Activated effector memory CD4-positive, alpha-beta T cell treated with anti-CD3 and anti-CD28 coated beads, Interleukin-2, amount 50 U/mL, for 16 hours (primary cell): ENCODE measurements at places on chromosomes 1 and 21.

DNA sequence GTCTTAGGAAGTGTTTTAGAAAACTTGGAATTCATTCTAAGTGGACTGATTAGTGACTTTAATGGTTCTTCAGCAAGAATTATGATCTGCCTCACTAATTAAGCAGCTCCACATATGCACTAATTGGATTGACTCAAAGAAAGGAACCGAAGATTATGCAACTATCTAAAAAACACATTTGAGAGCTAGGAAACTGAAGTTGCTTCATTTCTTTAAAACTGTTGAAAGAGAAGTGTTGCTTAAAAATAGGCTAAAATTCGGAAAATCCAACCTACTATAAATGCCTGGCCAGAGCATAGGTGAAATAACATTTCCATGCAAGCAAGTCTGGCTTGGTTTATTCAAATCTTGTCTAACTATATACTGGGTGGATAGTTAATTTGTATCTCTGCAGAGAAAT, 502.9 kb upstream of the ZRANB2 start:
- no peak for DNase-seq

GRCh38 chr1:205936846-205937586, 6.2 kb downstream of the SLC26A9 start:
- no peak for DNase-seq

DNA sequence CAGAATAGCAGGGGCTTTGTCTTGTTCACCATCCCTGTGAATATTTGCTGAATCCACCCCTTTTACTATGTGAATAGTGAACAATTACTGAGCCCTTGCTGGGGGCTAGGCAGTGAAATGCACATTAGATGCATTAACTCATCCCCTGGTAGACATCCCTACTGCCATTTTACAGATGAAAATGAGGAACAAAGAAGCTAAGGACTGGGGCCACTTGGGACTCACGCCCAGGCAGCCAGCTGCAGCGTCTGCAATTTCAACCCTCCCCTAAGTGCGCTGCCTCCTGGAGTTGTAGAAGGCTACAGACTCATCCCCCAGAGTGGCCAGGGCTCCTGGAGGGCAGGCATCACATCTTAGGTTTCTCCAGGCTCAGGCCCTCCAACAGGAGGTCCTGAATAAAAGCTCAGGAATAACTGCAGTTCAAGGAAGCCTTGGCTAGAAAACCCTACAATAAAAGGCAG, 31.6 kb downstream of the CAPZB start:
- DNase-seq = no peak

- DNase-seq = no peak
These were observed 304.7 kb downstream of the DUSP10 start for GRCh38 chr1:221437171-221437570.

- DNase-seq = no peak
These were observed 102.4 kb upstream of the ZNF281 start for GRCh38 chr1:200512191-200512590.

DNA sequence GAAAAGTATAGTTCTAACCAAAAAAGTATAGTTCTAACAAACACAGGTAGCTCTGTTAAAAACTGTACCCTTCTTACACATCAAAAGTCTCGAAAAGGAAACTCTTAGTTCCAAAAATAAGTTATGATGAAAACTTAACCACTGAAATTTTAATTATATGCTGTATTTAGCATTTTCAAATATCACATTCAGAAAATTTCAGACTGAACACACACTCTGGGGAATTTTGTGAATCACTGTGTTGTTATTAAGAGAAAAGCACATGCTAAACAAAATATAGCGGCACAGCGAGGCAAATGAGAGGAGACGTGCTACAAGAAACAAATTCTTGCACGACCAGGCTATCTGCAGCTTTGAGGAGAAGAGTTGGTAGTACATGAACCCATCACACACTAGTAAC, 30.4 kb downstream of the VAV3 start:
- no peak for DNase-seq

DNA sequence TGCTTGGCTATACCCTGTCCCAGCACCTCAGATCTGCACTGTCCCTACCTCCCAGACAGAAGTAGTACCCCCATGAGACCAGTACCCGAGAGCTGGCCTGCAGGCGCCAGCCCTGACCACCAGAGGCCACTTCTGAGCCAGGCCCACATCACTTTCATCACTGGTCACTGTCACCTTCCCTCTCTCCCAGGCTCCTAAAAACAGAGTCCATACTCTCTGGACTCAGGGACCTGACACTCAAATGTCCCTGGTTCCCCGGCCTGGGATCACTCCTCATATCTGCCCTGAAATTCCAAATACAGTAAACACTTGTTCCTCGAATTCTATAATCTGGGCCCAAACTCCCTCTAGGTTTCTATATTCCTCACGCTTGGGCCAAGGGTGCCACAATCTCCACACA, 18.7 kb downstream of the TMEM53 start:
- DNase-seq = no peak

DNA sequence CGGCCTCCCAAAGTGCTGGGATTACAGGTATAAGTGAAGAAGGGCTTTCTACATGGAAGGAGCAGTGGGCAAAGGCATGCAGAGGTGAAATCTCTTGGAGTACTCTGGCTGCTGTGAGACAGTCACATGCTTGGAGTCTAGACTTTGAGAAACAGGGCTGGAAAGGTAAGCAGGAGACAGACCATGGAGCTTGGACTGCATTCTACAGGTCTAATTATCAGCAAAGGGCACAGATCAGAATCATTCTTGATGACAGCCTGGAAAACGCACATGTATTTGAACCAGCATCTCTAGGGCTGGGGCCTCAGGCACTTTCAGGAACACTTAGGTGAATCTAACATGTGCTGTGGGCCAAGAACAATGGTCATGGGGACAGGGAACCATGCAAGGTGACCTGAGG, 7.3 kb upstream of the PRELP start:
- no peak for DNase-seq

DNA sequence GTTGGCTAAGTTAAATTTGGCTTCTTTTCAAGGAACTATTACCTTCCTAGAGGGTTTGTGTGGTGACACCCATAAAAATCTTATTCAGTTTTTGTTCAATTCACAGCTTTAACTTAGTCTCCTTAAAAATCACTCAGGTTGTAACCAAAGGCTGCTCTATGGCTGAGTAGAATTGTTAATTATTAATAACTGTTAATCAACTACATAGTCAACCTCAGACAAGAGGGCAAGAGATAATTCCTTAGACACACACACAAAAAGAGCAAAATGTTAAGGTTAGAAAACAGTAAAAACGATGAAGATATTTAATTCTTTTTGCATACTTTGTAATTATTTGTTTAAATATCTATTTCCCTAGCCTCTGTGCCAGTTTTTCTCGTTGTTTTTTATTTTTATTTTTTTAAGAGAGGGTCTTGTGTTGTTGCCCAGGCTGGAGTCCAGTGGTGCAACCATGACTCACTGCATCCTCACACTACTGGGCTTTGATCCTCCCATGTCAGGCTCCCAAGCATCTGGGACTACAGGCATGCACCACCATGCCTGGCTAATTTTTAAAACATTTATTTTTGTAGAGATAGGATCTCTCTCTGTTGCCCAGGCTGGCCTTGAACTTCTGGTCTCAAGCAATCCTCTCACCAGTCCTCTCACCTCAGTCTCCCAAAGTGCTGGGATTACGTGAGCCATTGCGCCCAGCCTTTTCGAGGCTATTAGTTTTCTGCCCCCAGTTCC, 215.2 kb downstream of the DISC1 start:
- DNase-seq = no peak

DNA sequence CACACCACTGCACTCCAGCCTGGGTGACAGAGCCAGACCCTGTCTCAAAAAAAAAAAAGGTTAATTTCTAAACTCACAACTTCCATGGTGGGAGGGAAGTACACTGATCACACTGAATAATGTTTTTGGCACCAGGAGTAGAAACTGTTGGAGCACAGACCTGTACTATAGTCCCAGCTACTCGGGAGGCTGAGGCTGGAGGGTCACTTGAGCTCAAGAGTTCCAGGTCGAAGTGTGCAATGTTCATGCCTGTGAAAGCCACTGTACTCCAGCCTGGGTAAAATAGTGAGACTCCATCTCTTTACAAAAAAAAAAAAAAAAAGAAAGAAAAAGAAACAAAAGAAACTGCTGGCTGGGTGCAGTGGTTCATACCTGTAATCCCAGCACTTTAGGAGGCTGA, 35.3 kb downstream of the TMEM50B start:
- DNase-seq = no peak

- no peak for DNase-seq
These were observed 18.5 kb upstream of the FAM20B start for GRCh38 chr1:179007233-179007632.

GRCh38 chr1:7770669-7770996, 463 bp upstream of the VAMP3 start:
- no peak for DNase-seq

DNA sequence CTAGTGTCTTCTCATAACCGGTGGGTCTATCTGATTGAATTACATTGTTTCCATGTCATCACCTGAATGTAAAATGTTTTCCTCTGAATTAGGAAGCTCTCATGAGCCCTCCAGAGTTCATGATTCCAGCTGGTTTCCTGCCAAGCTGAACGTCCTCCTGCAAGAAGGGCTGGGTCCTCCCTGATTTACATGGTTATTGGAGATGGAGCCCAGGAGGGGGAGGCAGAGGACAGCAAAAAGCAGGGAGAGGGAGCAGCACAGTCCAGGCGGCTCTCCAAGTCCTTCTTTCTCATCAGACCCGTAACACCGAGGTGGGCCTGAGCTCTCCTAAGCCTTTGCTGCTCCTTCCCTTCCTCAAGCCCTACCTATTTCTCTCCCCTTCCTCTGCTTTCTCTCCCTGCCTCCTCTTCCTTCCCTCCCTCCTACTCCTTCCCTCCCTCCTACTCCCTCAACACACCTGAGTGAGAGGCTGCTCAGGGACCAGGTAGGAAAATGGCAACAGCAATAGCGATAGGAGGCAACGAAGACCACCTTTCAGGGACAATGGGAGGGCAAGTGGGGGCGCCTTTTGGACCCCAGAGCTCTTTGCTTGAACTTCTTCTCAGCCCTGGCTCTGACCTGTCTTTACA, 265.9 kb downstream of the PRDM2 start:
- DNase-seq = no peak

- no peak for DNase-seq
These were observed 13.1 kb upstream of the LHX4 start for GRCh38 chr1:180217006-180217405.

- DNase-seq = no peak
These were observed 6.7 kb upstream of the TIE1 start for GRCh38 chr1:43293896-43294760.

DNA sequence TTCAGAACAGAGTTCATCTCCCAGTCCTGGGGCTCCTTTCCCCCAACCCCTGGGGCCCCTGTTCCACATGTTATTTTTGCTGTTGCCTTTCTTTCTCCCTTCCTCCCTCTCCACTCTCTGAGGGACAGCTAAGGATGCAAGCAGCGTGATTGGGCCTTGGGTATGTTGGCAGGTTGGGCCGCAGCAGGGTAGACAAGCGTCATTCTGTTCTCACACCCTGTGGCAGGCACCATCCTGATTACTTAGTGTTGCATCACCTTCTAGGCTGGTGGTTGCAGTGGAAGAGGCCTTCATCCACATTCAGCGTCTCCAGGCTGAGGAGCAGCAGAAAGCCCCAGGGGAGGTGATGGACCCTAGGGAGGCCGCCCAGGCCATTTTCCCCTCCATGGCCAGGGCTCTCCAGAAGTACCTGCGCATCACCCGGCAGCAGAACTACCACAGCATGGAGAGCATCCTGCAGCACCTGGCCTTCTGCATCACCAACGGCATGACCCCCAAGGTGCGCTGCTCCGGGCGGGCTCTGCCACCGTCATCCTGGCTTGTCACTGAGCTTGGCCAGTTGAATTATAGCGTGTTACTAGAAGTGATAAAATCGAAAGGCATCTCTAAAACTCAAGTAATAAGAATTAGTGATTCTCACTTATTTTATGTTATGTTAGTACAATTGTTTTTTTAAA, 43.4 kb downstream of the VANGL1 start:
- no peak for DNase-seq

GRCh38 chr1:47519491-47519890, 81.6 kb downstream of the FOXD2 start:
- DNase-seq = no peak

DNA sequence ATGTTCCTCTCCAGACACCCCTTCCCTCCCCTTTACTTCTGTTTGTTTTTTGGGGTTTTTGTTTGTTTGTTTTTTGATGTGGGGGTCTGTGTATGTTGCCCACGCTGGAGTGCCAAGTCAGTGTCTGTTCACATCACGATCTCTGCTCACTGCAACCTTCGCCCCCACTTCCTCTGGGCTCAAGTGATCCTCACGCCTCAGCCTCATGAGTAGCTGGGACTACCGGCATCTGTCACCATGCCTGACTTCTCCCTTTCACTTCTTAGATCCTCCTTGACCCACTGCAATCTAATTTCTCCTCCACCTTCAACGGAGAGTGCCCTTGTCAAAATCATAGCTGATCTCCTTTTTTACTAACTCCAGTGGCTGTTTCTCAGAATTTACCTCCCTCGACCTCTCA, 100.7 kb upstream of the KIF26B start:
- DNase-seq = no peak

GRCh38 chr1:29695803-29696202, 459.5 kb downstream of the PTPRU start:
- DNase-seq = no peak

- DNase-seq = peak; percentile 46
These were observed 93.9 kb downstream of the GLIS1 start for GRCh38 chr1:53644909-53645689.

- no peak for DNase-seq
These were observed 25.9 kb downstream of the KCNC4 start for GRCh38 chr1:110235834-110236682.

- no peak for DNase-seq
These were observed 50.6 kb upstream of the SLC44A3 start for GRCh38 chr1:94769551-94769950.

- no peak for DNase-seq
These were observed 866.6 kb downstream of the USP25 start for GRCh38 chr21:16596369-16596768.

DNA sequence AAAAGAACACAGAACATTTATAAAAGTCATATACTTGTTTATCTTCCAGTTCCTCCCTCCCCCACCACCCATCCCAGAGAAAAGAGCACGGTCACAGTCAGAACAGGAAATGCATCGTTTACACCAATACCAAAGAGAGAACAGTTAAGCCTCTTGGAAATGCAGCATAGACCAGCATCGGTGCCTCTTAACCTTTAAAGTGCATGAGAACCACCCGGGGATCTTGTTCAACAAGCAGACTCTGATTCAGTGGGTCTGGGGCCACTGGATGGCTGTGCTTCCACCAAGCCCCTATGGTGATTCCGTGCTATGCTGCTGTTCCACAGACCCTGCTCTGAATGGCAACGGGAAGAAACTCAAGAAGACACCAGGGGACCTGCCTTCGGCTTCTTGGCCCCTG, 19.2 kb downstream of the FAM89A start:
- DNase-seq = no peak

DNA sequence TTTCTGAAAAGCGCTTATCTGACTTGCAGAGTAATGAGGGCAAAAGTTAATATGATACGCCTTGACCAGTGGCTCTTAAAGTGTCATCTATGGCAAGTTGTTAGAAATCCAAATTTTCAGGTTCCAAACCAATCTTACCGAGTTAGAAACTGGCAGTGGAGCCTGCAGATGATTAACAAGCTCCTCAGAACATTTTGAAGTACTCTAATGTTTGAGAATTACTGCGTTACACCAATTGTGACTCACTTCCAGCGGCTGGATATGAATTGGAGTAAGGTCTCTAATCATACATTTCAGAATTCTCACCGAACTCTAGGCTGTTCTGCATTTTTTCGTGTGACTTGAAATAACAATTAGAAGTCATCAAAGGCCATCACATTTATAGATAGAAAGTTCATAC, 73.5 kb upstream of the TMPRSS15 start:
- DNase-seq = no peak

- DNase-seq = no peak
These were observed 355.6 kb downstream of the PRDM2 start for GRCh38 chr1:14055442-14056223.

- DNase-seq = no peak
These were observed 37.6 kb downstream of the MTARC1 start for GRCh38 chr1:220824031-220824989.
